Fibroblast of lung (primary cell): ENCODE measurements at places on chromosomes 6 and 20. TPM values are rescaled to one million over a fixed set of nuclear protein-coding genes. Genes with fewer than 3 reads are reported as not detected.

DNA sequence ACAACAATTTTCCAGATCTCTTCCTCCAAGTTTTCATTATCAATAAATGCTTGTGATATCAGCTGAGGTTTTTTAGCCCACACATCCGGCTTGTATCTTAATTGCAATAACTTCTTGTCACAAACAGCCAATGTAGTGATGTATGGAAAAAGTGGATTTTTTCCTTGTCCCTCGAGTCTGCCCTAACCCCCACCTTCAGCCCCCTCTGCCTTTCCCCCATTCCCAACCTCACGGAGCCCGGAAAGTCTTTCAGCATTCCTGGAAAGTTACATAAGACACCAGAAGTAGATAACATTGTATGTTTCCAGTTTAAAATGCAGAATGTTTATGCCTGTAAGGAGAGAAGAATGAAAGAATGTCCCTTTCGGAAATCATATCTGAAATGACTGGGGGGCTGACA is 179.2 kb upstream of the PHACTR1 start:
- DNase-seq = peak; percentile 87

Gene GRM4
- under 0.01 TPM in 2 replicates for total RNA-seq

GRCh38 chr6:9799582-9799981 is 615.3 kb downstream of the TFAP2A start:
- DNase-seq = no peak

DNA sequence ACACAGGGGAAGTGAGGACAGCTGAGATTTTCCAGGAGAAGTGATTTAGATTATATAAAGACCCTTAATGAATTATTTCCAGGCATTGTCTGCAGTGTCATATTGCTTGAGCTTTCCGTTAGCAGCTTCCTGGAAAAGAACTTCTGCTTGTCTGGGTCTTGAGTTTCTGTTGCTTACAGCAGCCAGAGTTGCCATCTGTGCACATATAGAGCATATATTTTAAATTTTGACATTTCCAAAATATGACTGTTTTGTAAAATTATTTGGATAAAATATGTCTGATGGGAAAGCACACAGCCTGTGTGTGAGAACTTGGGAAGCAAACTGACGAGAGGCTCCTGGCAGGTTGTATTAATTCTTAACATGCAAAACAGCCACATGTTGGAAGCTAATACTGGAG is 21.0 kb upstream of the NKX2-2 start:
- no peak for DNase-seq

DNA sequence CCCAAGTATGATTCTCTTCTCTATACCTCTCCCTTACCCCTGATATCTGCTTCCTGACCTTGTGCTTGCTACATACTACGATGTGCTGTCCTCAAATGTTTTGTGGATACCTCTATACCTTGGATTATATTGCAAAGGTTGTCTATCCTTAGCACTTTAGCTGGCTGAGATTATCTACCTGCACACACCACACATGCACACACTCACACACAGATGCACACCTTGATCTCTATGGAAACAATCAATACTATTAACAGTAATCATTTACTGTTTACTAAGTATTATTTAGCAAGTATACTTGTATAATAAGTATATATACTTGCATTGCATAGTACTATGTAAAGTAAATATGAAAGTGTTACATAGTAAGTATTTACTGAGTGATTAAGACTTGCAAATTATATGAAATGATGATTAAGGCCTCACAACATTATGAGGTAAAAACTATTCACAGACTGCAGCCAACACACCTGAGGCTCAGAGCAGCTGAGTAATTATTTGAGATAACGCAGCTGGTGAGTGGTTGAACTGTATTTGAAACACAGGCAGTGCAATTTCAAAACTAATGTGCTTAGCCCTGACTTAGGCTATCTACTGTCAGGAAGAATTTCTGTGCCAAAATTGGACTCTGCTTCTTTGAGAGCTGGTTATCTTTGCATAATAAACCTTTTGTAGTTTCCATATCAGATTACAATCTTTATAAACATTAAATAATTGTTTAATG is 699.9 kb downstream of the FRK start:
- DNase-seq = no peak

GRCh38 chr6:25017932-25018567 is 82.3 kb upstream of the RIPOR2 start:
- DNase-seq = peak; percentile 52

Gene SLC24A3
- total RNA-seq = 1.8 and 4.9 TPM in 2 replicates

Gene PSORS1C1
- 0.66 and 1.8 TPM in 2 replicates for total RNA-seq

DNA sequence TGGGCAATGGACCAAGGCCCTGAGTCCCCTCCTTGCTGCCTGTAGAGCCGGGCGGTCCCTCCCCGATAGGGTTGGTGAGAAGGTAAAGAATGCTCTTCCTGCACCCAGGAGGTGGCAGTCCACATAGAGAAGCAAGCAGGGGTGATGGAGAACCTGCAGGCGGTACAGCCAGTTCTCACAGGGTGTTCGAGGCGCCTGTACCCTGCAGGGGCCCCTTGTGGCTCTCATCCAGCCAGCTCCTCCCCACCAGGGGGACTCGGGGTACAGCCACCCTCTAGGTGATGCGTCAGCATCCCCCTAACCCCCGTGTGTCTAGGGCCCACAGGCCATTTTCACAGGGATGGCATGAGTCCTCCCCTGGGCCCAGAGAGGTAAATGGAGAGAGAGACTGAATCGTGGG is 5.1 kb upstream of the COL9A3 start:
- DNase-seq = no peak

DNA sequence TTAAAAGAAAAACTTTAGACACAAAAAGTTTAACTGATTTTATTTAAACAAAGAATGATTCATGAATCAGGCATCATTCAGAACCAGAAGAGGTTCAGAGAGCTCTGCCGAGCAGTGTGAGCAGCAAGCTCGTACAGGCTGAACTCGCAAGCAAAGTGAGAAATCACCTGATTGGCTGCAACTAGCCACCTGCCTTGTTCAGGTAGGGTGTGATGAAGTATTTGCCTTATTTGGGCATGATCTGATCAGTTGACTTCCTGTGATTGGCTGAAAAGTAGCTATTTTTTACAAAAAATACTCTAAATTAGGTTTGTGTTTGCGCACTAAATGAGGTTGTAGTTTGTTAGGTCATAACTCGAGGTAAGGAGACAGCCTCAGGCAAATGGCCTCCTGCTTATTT is 80.7 kb downstream of the HIVEP1 start:
- DNase-seq = peak; percentile 27

Gene CPNE5
- 0.26 TPM in 1 of 2 replicates, not detected in the other for total RNA-seq

- no peak for DNase-seq
These were observed 65.9 kb downstream of the PREP start for GRCh38 chr6:105336986-105337385.

Gene TMC2
- under 0.01 TPM in 2 replicates for total RNA-seq

Gene ARMH2
- not detected in 2 replicates for total RNA-seq

Gene PACSIN1
- total RNA-seq = under 0.01 TPM in 1 of 2 replicates, not detected in the other

DNA sequence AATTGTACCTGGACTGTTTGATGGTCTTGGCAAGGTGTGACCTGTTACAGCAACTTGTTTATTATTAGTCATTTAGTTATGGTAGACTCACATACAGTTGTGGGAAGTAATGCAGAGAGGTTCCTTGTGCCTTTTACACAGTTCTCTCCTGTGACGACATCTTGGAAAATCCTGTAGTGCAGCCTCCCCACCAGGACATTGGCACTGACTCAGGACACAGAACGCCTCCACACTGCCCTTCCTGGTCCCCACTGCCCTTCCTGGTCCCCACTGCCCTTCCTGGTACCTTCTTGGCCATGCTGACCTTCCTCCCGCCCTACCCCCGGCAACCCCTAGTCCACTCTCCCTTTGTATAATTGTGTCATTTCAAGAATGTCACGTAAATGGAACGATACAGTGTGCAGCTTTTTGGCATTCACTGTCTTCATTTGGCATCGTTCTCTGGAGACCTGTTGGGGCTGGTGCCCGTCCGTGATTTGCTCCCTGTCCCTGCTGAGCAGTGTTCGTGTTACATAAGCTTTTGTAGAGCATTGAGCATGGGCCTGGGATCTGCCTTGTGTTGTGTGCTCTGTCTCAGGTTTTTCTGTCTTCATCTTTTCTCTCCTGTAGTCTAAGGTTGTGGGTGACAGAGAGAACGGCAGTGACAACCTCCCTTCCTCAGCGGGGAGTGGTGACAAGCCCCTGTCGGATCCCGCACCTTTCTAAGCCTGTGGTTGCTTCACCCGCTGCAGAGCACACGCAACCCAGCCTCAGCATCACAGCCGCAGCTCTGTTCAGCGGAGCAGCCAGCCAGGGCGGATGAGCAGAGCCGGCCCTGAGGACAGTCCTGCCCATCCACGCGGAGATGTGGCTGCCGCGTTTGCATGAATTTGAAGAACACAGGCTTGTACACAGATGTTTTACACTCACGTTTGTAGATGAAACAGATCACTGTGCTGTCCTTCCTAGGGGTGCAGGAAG is 5.4 kb upstream of the DNAJC5 start:
- no peak for DNase-seq

GRCh38 chr6:122184401-122184827 is 215.0 kb upstream of the HSF2 start:
- peak; percentile 23 for DNase-seq

DNA sequence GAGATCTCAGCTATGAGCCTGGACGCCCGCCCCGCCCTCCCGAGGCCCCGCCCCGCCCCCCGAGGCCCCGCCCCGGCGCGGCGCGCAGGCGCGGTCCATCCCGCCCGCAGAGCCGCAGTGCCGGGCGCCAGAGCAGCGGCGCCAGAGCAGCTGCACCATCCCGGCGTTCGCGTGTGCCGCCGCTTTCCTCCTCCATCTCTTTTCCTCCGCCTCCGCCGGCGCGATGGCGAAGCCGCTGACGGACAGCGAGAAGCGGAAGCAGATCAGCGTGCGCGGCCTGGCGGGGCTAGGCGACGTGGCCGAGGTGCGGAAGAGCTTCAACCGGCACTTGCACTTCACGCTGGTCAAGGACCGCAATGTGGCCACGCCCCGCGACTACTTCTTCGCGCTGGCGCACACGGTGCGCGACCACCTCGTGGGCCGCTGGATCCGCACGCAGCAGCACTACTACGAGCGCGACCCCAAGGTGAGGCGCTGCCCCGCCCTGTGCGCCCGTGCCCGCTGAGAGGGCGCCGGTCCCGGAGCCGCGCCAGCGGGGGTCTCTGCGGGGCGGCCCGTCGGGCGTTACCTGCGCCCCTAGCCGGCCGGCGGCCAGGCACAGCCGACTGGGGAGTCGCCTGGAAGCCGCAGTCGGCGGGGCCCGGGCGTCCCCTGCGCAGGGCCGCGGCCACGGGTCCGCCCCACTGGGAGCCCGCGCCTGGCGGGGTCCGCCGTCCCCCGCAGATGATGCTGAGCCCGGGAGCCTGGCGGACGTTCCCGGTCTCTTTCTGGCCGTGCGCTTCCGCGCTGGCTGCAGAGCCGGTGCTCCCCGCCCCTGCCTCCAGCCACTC is at the start of gene PYGB:
Gene PYGB, plus strand, starts transcription at position 130 of the 830 bp plus-strand sequence. Its CDS starts 94 bp downstream, at position 224.
- DNase-seq = peak; percentile 86

Gene NNAT
- 0.26 and 0.83 TPM in 2 replicates for total RNA-seq
